ENCODE measurements at places on chromosomes 13 and 19.
A peak's percentile ranks its signal among the peaks of the same experiment; 100 is the strongest.

GRCh38 chr13:51777921-51778320 is 26.0 kb downstream of the DHRS12 start:
- DNase-seq: no peak

DNA sequence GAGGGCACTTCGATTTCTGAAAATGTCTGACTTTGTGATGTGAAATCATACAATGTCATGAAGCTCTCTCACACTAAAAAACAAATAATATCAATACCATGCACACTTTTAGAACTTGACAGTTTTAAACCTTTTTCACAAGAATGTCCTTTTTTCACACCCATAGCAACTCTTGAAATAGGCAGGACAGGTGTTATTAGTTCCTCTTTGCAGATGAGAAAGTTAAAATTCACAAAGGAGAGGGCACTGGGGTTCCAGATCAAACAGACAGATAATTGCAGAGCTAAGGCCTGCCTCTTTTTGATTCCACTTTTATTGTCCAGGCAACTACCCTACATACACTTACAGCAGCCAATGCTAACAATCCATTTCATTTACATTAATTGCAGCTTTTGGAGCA is 142.8 kb downstream of the KLF12 start:
- DNase-seq: no peak

DNA sequence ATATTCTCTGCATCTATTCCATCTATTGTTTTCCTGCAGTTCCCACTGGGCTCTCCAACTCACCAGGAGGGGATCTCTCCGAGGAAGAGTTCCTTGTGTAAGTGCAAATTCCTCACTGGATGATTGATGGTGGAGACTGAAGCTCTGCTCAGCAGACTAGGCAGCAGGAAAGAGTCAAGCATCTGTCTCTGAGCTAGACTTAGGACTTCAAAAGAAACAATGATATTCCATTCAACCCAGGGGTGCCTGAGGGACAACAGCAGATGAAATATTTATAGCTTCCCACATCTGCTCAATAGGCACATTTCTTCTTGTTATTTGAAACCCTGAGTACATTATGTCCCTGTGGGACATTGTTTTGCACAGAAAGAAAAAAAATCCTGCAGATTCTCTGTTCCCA is at the start of the genes OR7A5 and OR7C1:
Gene OR7A5 (minus strand): TSS at position 175 of the 400 bp plus-strand sequence. CDS start 6,944 bp downstream, outside the sequence.
Gene OR7C1 (minus strand): TSS at position 175 of the 400 bp plus-strand sequence. CDS start 35,049 bp downstream, outside the sequence.
- DNase-seq: no peak

DNA sequence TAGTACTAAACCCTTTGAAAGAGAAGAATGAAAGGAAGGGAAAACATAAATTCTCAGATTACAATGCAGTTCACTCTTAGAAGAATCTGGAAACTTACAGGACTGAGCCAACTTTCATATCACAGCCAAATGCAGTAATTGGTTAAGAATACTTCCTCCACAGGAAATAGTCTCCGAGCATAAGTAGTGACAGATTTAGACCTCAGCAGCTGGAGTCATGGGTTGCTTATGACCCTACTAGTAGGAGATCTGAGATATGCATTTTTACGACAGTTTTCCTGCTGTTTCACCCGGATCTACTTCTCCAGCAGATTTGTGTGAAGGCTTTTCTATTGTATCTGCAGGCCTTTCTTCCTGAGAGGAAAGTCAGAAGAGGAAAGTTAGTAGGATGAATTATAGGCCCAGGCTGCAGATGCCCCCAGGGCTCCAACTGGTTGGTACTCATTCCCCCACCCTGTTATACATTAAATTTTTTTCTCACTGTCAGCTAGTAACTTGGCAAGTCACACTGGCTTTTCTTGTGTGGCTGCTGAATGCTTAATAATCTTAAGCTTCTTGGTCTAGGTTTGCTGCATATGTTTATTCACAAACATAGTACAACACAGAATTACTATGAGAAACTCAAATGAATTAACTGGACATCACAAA is 1241.5 kb upstream of the MIR17HG start:
- DNase-seq: no peak

GRCh38 chr13:99404005-99404755 is 97.0 kb upstream of the GPR183 start:
- no peak for DNase-seq

GRCh38 chr19:28908941-28909340 is 304.0 kb downstream of the UQCRFS1 start:
- DNase-seq: no peak

- DNase-seq: no peak
These were observed 516.8 kb downstream of the OLFM4 start for GRCh38 chr13:53545340-53545941.

DNA sequence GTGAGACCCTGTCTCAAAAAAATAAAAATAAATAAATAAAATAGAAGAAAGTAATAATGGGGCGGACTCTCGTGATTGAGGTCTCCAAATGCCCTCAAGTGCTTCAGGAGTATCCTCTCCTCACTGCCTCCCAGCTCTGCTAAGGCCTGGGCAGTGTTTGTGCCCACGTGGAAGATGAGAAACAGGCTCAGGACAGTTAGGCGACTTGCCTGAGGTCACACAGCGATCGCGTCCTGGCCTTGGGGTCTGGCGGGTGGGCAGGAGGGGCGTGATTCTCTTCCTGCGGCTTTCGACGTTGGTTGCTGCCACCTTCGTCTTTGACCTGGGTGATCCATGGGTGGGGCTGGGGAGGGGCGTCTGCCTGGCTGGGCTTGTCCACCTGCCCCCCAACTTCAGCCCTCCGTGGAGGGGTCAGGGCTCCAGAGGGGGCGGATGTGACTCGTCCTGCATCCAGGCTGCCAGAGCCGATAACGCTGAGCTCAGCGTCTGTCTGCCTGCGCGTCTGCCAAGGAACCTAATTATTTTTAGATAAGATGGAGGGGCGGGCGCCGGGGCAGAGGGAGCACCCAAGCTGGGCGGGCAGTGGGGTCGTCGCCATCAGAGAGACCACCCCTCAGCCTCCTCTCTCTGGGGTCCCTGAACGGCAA is 56.9 kb downstream of the NFIC start:
- no peak for DNase-seq

DNA sequence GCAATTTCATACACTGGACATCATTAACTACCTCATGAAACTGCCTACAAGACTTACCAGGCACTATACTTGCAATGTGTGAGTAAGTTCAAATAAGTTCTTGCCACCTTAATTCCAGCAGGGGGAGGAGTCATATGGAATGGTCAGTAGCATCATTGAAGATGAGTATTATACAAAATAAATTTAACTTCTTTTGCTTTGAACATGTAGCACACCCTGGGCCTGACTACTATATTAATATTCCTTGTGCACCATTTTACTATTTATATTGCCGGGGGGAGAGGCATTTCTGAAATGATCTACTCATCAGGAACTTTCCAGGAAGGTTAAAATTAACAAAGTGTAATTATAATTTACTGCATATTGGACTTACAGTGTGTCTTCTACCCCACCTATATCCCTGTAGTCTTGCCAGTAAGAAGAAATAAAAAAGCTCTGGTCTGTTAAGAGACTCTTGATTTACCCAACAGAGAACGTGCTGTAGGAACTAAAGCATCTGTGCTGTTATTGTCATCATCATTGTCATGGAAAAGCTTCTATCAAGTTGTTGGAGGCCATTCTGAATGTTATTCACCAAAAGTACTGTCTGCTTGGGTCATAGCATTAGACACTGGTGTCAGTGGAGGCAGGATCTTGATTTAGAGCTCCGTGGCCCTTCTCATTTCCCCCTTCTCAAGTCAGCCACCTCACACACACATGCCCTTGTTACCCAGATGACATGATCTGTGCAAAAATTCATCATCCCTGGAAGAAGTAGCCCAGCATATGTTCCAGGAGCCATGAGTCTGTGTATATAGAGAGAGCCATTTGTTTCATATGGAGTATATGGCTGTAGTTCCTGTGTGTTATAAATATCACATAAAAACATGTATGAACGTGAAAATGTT is 147.1 kb downstream of the MTUS2 start:
- DNase-seq: no peak

GRCh38 chr13:44902738-44903137 is 86.5 kb downstream of the NUFIP1 start:
- DNase-seq: no peak

GRCh38 chr13:106426909-106427308 is 108.6 kb downstream of the EFNB2 start:
- no peak for DNase-seq

DNA sequence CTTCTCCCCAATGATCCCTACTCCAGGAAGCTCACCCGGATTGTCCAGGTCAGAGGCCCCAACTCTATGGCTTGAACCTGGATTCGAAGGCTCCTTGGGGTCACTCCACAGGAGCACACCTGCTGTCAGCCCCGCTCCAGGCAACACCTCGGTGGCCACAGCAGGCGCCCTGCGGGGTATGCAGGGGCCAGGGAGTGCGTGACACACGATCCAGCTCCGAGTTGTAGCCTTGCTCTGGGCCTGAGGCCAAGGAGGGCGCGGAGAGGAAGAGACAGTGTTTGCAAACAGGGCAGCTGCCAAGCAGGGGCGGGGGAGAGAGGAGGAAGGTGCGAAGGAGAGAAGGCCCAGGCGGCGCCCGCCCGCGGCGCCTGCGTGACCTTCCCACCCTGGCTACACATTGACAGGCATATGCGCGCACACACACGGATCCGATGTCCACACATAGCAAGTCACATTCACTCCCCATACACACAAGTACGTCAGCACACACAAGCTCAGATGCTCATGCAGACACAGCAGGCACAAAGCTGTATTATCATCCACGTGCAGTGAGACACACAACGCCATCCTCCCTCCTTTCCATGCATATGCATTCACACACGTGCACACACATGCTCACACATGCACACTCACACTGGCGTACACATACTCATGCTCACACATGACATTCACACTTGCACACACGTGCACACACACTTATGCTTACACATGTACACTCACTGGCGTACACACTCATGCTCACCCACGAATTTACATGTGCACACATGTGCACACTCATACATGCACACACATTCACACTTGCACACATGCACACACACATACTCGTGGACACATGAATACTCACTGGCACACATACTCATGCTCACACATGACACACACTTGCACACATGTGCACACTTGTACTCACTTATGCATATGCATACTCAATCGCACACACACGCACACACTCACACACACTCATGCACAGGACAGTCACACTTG is 10.4 kb downstream of the SBK2 start:
- no peak for DNase-seq

- no peak for DNase-seq
These were observed 11.2 kb upstream of the PRR19 start for GRCh38 chr19:42290523-42291434.

GRCh38 chr13:107250628-107251027 is 682.7 kb upstream of the ARGLU1 start:
- no peak for DNase-seq

GRCh38 chr19:49605605-49606004 is 14.6 kb downstream of the PRR12 start:
- DNase-seq: no peak

DNA sequence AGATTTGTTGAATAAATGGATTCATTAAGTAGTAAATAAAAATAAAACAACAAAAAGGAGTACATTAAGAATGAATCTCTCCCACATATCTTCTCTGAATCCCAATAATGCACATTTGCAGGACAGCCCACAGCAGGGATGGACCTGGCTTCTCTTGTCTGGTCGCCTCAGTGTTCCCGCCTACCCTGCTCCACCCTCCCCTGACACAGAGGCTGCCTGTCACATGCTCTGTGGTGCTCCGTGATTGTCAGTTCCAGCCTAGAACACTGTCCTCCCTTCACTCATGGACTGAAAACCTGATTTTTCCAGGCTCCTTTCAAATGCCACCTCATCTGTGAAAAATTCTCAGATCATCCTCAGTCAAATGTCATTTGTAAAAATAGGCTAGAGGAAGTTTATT is 94.5 kb upstream of the GPR12 start:
- DNase-seq: no peak

- DNase-seq: no peak
These were observed 792.6 kb upstream of the SLITRK6 start for GRCh38 chr13:86591862-86592261.

DNA sequence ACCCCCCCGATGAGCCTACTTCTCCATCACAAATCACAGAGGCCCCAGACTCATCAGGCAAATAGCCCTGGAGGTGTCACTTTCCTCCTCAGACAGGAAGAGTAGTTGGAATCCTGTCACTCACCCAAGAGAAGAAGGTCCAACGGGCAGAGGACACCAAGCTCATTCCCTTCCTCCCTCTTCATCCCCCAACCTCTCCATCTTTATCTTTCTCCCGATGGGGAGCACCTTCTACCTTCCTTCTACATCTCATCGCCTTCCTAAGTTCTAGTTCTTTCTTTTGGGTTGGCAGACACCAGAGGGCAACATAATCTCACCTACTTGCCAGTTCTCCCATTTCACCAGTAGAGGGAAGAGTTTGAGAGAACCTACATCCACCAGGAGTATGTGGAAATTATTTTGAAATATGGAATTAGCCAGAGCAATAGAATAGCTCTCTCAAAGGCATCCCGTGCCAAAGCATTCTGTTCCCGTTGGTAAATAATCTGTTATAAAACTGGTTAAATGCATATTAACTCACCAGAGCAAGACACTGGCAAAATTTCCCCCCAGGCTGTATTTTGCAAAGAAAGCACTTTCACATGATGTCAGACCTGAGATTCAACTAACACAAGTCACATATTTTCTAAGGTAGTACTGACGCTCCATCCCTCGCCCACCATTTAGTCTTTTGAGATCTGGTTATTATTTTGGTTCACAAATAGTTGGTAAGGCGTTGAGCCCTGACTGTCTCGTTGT is 55.0 kb downstream of the ZIC5 start:
- DNase-seq: peak; percentile 23

DNA sequence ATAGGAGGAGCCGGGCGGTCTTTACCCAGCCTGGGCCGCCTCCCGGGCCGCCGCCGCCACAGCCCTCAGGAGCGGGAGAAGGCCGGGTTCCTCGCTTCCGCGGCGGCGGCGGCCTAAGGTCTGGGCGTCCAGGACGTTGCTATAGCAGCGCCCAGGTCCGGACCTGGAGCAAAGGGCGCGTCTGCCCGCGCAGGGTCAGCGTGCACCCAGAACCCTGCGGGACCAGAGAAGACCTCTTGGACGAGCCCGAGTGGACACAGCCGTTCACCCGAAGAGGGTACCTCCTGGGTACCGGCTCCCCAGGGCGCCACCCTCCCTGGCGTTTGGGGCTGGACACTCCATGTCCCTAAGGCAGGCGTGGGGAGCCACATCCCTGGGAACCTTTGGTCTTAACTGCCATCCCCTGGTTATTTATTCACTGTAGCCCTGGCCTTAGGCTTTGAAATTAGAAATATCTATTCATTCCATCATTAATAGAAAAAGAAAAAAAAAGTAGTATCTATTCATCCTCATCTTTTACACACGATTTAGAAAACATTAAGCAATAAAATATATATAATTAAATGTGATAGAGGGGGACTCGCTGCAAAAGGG is 2.4 kb downstream of the DZIP1 start:
- DNase-seq: no peak

GRCh38 chr13:111388851-111389500 is 68.5 kb downstream of the TEX29 start:
- no peak for DNase-seq

DNA sequence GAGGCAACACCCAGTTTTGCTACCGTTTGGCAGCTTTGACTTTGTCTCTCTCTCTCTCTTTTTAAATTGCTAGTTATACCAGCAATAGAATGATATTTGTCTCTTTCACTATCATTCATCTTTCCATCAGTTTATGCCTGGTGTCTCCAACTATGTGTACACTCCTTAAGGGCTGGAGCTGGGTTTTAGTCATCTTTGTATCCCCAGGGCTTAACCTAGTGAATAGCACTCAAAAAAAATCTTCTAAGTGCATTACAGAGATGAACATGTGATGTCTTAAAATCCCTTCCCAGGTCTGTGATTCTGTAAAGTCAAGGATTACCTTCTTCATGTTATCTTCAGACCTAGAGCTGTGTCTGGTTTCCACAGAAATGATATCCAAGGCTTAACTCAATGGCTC is 7.8 kb upstream of the UBL3 start:
- DNase-seq: no peak

Data from AG04449 (cell line).